ENCODE measurements at places on chromosomes 3 and 15.

DNA sequence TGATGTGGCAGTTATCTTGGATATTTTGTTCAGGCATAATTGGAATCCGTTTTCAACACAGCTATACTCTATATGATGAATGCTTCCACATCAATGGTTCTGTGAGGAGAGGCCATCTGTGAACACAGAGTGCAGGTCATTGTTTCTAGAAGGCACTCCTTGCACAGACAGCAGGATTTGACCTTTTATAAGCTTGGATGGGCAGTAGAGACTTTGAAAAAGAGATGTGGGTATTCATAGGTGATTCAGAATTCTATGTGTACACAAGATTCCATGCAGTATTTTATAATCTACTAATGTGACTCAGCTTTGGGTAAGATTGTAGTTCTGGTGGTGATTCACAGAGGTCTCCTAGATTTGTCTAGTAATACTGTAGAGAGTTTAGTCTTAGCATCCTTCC lies 12.5 kb downstream of the ARPP21 start:
- no peak for DNase-seq
- no peaks in the 10 kb centered on the region for H3K27me3 ChIP-seq
- no peak overlapping the region for H3K4me3 ChIP-seq
- H3K4me1 ChIP-seq: peaks cover 2% of the 10 kb centered on the region
- H3K36me3 ChIP-seq: no peaks in the 10 kb centered on the region

- H3K27ac ChIP-seq: no peak overlapping the region
- H3K36me3 ChIP-seq: no peaks in the 10 kb centered on the region
- peaks cover 10% of the 10 kb centered on the region for H3K27me3 ChIP-seq
- H3K4me3 ChIP-seq: no peak overlapping the region
- DNase-seq: no peak
Measured at GRCh38 chr3:64344721-64345207, 119.5 kb upstream of the PRICKLE2 start.

DNA sequence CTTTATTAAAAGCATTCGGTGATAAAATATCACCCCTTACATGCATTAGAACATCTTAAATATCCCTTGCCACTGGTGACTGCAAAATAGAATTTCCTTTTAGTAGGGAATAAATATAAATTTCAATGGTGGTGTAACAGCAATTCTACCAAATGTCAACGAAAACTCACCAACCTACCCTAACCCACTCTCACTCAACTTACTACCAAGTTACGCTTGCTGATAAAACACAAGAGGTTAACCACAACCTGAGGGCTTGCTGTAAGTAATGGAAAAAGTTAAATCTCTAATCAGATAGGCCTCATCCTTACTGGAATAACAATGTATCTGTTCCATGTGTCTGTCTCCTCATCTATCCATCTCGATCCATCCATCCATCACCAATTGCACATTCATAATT lies 274.7 kb downstream of the FOXP1 start:
- peaks cover 83% of the 10 kb centered on the region for H3K4me1 ChIP-seq
- H3K4me3 ChIP-seq: peak overlapping the region; percentile 47
- DNase-seq: no peak
- H3K27me3 ChIP-seq: no peaks in the 10 kb centered on the region
- H3K27ac ChIP-seq: peak overlapping the region; percentile 95

DNA sequence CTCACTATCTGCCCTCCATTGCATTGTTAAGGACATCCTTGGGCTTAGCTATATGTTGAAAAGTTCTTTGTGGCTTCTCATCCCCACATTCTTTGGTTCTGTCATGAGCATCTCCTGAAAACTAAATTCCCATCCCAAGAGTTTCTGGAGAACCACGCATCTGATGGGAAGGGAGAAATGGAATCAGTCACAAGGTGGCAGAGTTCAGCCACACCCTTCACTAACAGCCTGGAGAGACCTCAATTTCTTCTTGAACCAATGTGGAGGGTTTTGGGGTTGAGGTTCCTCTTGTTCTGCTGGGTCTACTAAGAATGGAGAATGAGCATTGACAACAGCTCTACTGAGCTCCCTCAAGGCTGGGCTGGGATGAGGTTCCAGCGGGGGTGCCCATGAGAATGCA lies 15.6 kb upstream of the MAGEL2 start:
- no peaks in the 10 kb centered on the region for H3K4me1 ChIP-seq
- no peak overlapping the region for H3K4me3 ChIP-seq
- peaks cover 4% of the 10 kb centered on the region for H3K27me3 ChIP-seq
- H3K36me3 ChIP-seq: no peaks in the 10 kb centered on the region
- DNase-seq: no peak

DNA sequence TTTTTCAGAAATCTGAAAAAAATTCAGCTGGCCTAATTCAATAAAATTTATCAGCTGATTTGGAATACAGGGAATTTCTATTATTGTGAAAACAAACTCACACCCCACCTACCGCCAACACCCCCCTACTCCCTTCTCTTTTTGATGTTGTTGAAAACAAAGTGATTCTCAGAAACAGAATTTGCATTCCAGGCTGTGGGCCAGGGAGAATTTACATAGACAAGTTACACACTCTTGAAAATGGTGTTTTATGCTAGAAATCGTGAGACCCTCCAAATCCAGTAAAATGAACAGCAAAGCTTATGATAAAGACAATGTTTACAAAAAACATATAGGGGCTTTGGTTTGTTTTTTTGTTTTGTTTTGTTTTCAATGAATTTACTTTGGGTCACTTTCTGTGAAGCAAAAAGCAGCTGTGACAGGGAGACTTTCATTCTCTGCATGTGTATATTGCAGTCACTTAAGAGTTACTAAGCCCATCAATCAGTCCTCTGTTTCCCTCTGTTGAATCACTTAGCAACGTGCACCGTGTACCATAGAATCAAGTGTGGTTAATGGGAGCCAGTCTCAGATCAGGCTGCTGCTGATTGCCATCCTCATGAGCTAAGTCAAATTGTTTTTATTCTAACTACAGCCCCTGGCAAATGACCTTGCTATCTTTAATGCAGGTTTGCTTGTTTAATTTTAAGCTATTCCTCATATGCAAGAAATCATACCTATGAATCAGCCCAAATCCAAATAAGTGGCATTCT lies 159.8 kb downstream of the ALCAM start:
- H3K4me1 ChIP-seq: no peaks in the 10 kb centered on the region
- H3K27me3 ChIP-seq: no peaks in the 10 kb centered on the region
- DNase-seq: no peak
- no peak overlapping the region for H3K27ac ChIP-seq
- no peak overlapping the region for H3K4me3 ChIP-seq

- DNase-seq: no peak
- no peaks in the 10 kb centered on the region for H3K27me3 ChIP-seq
- H3K4me3 ChIP-seq: peak overlapping the region; percentile 65
- peaks cover 92% of the 10 kb centered on the region for H3K4me1 ChIP-seq
- peak overlapping the region; percentile 89 for H3K27ac ChIP-seq
- peaks cover 33% of the 10 kb centered on the region for H3K36me3 ChIP-seq
Measured at GRCh38 chr15:78046796-78047341, 30.6 kb downstream of the TBC1D2B start.

- H3K27ac ChIP-seq: no peak overlapping the region
- H3K4me1 ChIP-seq: no peaks in the 10 kb centered on the region
- no peak for DNase-seq
- H3K27me3 ChIP-seq: peaks cover 12% of the 10 kb centered on the region
- H3K36me3 ChIP-seq: no peaks in the 10 kb centered on the region
Measured at GRCh38 chr15:35874260-35874905, 328.4 kb upstream of the DPH6 start.

- peaks cover 37% of the 10 kb centered on the region for H3K27me3 ChIP-seq
- no peaks in the 10 kb centered on the region for H3K36me3 ChIP-seq
- H3K4me3 ChIP-seq: no peak overlapping the region
- H3K4me1 ChIP-seq: peaks cover 2% of the 10 kb centered on the region
- H3K27ac ChIP-seq: no peak overlapping the region
Measured at GRCh38 chr15:73679180-73679579, 5.0 kb upstream of the CD276 start.

DNA sequence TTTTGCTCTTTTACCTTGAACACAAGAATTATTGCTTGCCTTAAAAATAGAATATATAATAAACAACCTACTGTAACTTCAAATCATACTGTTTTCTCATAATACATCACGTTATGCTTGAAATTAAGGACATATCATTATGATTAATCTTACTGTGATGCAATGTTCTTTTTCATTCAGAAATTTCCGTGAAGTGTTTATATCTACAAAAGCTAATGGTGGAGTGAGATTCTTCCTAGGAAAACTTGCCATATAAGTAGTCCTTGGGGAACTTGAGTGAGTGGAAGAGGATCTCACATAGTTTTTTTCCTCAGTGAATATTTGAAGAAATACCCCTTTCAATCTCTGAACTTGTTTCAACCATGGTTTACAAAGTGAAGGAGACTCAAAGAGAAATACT lies 498.7 kb upstream of the CBLB start:
- no peak for DNase-seq
- H3K36me3 ChIP-seq: no peaks in the 10 kb centered on the region
- H3K4me1 ChIP-seq: peaks cover 7% of the 10 kb centered on the region
- no peak overlapping the region for H3K27ac ChIP-seq

- peaks cover 8% of the 10 kb centered on the region for H3K27me3 ChIP-seq
- no peaks in the 10 kb centered on the region for H3K36me3 ChIP-seq
- H3K4me1 ChIP-seq: no peaks in the 10 kb centered on the region
- no peak for DNase-seq
- no peak overlapping the region for H3K4me3 ChIP-seq
- no peak overlapping the region for H3K27ac ChIP-seq
Measured at GRCh38 chr3:133162670-133163305, 124.6 kb downstream of the TMEM108 start.

- H3K36me3 ChIP-seq: peaks cover 10% of the 10 kb centered on the region
- no peak overlapping the region for H3K27ac ChIP-seq
- H3K4me3 ChIP-seq: no peak overlapping the region
- H3K27me3 ChIP-seq: no peaks in the 10 kb centered on the region
Measured at GRCh38 chr3:189513281-189514117, 117.7 kb upstream of the TP63 start.

- no peaks in the 10 kb centered on the region for H3K36me3 ChIP-seq
- H3K4me3 ChIP-seq: no peak overlapping the region
- no peak for DNase-seq
- H3K4me1 ChIP-seq: no peaks in the 10 kb centered on the region
- H3K27me3 ChIP-seq: no peaks in the 10 kb centered on the region
- no peak overlapping the region for H3K27ac ChIP-seq
Measured at GRCh38 chr3:178684881-178685590, 148.8 kb downstream of the KCNMB2 start.

- no peak overlapping the region for H3K27ac ChIP-seq
- no peak overlapping the region for H3K4me3 ChIP-seq
- H3K4me1 ChIP-seq: no peaks in the 10 kb centered on the region
- DNase-seq: no peak
- peaks cover 12% of the 10 kb centered on the region for H3K27me3 ChIP-seq
- no peaks in the 10 kb centered on the region for H3K36me3 ChIP-seq
Measured at GRCh38 chr15:33808720-33809457, 159.4 kb upstream of the CHRM5 start.

GRCh38 chr3:5498981-5499380 lies 311.5 kb downstream of the EDEM1 start:
- H3K36me3 ChIP-seq: no peaks in the 10 kb centered on the region
- no peaks in the 10 kb centered on the region for H3K4me1 ChIP-seq
- no peak overlapping the region for H3K4me3 ChIP-seq
- no peak overlapping the region for H3K27ac ChIP-seq

DNA sequence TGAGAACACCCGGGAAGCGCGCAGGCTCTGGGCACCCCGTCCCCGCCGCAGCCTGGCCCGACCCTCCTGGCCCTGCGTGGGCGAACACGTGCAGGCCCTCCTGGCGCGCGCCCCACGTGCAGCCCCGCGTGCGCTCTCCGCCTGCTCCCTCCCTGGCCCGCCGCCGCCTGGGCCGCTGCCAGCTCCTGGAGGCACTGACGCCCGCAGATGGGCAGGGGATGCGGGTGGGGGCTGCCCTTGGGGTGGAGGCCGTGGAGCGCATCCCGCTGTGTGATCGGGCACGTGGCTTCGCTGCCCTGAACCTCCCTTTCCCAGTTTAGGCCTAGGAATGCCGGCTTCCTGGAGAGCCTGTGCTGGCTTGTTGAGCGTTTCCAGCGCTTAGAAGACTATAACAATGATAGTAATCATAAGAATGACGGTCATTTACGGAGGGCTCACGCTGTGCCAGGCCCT lies 104.6 kb upstream of the SLC6A6 start:
- H3K4me1 ChIP-seq: peaks cover 13% of the 10 kb centered on the region
- DNase-seq: no peak
- peaks cover 1% of the 10 kb centered on the region for H3K27me3 ChIP-seq
- H3K27ac ChIP-seq: no peak overlapping the region
- no peak overlapping the region for H3K4me3 ChIP-seq

GRCh38 chr3:12966847-12967605 lies 106.2 kb downstream of the IQSEC1 start:
- H3K4me3 ChIP-seq: peak overlapping the region; percentile 70
- H3K27me3 ChIP-seq: no peaks in the 10 kb centered on the region
- H3K36me3 ChIP-seq: peaks cover 2% of the 10 kb centered on the region
- H3K4me1 ChIP-seq: peaks cover 43% of the 10 kb centered on the region
- H3K27ac ChIP-seq: peak overlapping the region; percentile 45

- no peak for DNase-seq
- no peak overlapping the region for H3K27ac ChIP-seq
- no peaks in the 10 kb centered on the region for H3K4me1 ChIP-seq
- H3K4me3 ChIP-seq: no peak overlapping the region
Measured at GRCh38 chr3:65436580-65436979, 602.1 kb downstream of the MAGI1 start.

DNA sequence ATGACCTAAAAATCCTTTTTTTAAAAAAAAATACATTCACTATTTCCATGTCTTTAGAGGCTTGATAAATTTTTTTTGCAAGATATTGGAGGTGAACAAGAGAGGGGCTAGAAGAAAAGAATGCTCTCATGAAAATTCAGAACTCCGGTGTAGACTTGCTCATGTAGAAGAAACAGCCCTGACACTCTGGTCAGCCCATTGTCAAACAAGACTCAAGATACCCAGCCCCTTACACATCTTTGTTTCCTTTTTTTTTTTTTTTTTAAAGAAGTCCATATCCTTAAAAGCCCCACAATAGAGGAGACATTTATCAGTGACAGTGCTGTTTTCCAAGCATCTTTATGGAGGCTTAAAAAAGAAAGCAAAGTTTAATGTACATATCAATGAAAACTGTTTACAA lies 196.8 kb upstream of the RORA start:
- no peaks in the 10 kb centered on the region for H3K36me3 ChIP-seq
- no peak for DNase-seq
- H3K4me1 ChIP-seq: no peaks in the 10 kb centered on the region
- H3K27me3 ChIP-seq: peaks cover 13% of the 10 kb centered on the region

- H3K27me3 ChIP-seq: peaks cover 3% of the 10 kb centered on the region
- no peaks in the 10 kb centered on the region for H3K36me3 ChIP-seq
- H3K4me1 ChIP-seq: no peaks in the 10 kb centered on the region
- no peak overlapping the region for H3K27ac ChIP-seq
Measured at GRCh38 chr3:183478501-183478900, 50.1 kb upstream of the MCF2L2 start.

- H3K4me3 ChIP-seq: no peak overlapping the region
- DNase-seq: no peak
- peaks cover 2% of the 10 kb centered on the region for H3K27me3 ChIP-seq
- H3K4me1 ChIP-seq: no peaks in the 10 kb centered on the region
- H3K27ac ChIP-seq: no peak overlapping the region
Measured at GRCh38 chr3:161796780-161797179, 300.2 kb downstream of the OTOL1 start.
